Stimulated activated CD4-positive, alpha-beta T cell treated with anti-CD3 and anti-CD28 coated beads, Interleukin-12 subunit alpha, Interleukin-12 subunit beta, amount 100 ng/mL, for 24 hours (primary cell): ENCODE measurements at places on chromosomes 4 and X.

GRCh38 chrX:96689991-96690390, 5.3 kb downstream of the DIAPH2 start:
- DNase-seq = no peak

DNA sequence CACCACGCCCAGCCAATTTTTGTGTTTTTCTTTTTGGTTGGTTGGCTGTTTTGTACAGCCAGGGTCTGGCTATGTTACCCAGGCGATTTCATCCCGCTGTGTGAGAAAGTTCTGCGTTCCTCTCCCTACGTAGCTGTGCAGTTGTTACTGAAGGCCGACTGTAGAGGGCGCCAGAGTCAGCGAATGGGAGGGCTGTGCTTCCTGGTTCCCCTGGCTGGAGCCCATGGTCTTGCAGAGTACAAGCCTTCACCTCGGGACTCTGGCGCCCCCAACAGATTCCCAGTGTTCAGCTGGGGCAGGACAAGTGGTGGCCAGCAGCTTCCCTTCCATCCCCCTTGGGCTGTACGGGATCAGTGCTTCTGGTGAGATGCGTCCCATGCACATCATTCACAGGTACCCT, 5.6 kb upstream of the CT45A1 start:
- DNase-seq = no peak

- no peak for DNase-seq
These were observed 57.0 kb upstream of the ARSJ start for GRCh38 chr4:114036426-114036825.

DNA sequence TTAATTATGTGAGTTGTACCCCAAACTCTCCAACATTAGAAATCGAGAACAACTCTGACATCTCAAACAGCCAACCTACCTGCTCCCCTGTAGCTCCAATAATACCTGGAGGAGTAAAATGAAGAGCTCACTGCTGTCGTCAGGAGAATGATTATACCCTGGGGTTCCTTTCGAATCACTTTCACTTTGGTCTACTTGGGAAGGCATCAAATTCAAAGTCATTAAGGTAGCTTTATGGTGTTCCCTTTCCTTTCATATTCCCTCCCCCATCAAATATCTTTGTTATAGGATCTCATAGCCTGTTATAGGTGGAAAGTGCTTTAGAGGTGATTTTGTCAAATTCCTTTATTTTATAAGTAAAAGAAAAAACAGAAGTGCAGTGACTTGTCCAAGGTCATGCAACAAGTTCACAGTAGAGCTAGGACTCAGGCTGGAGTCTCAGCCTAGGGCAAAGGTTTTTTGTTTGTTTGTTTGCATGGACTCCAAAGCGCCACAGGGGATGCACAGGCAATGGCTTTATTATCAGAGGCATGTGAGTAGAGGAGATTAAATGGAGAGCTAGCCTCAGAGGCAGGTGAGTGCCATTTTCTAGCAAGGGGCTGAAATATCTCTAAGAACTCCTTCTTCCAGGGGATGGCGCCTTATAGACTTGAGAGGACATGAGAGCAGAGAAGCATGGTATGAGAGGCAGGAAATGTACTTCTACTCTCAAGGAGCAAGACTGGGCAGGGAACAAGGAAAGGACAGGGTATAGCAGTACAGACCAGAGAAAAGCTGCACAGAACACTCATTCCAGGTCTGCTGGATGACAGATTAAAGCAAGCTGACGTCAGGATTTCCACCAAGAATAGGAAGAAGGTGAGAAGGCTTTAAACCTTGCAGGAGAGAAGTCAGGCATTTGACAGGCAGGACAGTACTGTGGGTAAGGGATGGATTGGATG, 262.1 kb upstream of the GPC4 start:
- DNase-seq = no peak

DNA sequence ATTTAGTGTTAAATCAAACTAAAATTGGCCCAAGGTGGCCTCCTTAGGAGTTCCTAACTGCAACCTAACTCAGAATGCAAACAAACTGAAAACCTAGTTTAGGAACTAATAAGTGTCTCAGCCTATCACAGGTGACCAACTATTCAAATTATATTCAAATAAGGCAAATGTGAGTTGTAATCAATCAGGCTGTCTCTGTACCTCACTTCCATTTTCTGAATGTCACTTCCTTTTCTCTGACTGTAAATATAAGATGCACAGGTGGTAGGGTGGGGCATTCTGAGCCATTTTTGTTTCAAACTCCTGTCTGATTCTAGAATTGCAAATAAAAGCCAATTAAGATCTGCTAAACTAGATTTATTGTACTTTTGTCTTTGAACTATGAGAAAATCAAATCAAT, 401.5 kb downstream of the PPP3CA start:
- DNase-seq = no peak

- no peak for DNase-seq
These were observed 178.7 kb upstream of the FAT1 start for GRCh38 chr4:186902361-186902760.

GRCh38 chr4:48853604-48854394, 22.9 kb downstream of the OCIAD1 start:
- no peak for DNase-seq

DNA sequence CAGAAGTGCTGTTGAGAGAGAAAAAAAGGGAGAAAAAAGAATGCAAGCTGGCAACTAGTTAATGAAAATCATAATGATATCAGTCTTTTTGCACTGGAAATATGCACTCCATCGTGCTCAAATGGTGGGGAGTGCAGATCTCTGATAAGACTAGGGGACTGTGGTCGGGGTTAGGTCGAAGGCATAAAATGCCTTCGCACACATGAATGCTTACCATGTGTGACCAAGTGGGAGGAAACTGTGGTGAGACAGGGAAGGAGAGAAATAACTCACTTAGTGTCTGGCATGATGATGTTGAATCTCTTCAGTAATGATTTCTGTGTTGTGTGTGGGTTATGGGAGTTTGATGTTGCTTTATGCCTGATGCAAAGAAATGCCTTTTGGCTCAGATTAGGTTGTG, 358.9 kb downstream of the FBXO8 start:
- no peak for DNase-seq

DNA sequence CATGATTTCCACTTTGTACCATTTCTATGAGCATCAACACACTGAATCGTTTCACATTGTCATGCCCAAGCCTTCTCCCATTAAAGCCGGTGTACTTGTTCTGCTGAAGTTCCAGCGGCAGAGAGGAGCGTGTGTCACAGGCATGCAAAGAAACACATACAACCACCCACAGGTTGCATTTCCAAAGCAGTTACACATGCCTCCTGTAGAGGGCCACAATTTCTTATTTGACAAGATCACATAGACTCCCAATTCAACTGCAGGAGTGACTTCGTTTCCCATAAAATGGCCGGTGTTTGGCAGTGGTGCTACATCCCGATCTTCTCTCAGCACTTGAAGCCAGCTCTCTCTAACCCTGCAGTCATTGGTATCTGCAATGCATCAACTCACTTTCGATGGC, 992.6 kb downstream of the NLGN4X start:
- no peak for DNase-seq

GRCh38 chr4:170497112-170497511, 407.4 kb upstream of the AADAT start:
- DNase-seq = no peak

DNA sequence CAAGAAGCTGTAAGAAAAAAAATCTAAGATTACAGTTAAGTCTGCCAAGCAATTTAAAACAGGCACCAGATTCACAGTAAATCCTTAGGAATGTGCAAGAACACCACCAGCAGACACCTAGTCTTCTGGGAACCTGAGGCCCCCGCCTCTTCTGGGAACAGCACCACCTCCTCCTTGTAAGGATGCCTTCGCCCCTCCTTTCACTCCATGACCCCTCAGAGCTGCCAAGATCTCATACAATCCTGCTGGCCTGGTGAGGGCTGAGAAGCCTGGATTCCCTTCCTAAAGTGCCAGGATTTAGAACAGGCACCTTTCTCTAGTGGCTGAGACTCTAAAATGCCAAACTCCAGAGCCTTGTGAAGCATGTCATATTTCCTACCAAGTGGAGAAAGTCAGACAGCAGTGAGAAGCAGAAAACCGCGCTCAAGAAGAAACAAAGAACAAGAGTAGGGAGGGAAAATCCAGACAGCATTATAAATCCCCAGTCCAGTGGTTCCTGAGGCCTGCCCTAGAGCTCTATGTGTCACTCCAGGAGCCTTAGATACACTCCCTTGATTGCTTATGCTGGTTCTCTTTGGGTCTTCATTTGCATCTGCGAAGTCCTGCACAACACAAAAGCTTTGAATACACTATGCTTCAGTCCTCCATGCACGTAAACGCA, 166.4 kb downstream of the TSPAN5 start:
- DNase-seq = no peak

- no peak for DNase-seq
These were observed 23.3 kb downstream of the UCHL1 start for GRCh38 chr4:41280010-41280409.

- DNase-seq = no peak
These were observed 28.8 kb downstream of the LRIT3 start for GRCh38 chr4:109876634-109877265.

DNA sequence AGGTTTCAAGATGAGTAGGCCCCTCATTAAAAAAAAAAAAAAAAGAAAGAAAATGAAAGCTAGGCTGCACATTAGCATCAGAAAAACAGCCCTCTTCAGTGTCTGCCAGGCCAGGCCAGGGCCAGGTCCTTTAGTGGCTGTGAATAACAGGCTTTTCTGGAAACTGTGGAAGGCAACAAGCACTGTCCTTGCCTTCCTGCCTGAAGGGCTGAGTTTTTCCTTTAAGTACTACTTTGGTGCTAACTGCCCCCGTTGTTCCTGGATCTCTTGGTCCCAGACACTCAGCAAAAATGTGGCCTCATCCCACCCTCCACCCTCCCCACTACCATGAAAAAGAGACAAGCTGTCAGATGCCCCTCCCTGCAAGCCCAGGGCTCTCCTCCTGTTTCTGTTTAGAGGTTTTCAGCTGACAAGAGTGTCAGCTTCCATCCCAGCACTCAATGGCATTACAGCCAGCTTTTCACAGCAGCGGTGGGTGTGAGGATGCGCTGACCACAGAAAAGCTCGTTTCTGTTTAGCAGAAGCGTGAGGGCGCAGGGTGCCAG, 174.2 kb downstream of the NHS start:
- DNase-seq = no peak

DNA sequence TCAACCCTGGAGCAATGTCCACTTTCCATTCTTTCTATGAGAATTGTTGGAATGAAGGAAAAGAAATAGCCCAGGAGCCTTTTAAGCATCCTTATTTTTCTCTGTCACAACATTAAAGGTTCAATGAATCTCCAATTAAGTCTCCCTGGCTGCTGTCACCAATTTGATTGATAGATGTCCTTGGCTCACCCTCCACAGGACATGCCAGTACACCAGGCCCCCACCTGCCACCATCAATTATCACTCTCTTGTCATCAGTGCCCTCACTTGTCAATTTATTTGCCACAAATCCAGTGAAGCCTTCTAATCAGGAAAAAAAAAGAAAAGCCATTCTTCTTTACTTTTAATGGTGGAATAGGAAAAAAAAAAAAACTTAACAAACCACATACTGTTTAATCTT, 453.6 kb downstream of the CENPC start:
- DNase-seq = no peak

GRCh38 chr4:53015681-53016080, 153.6 kb downstream of the RASL11B start:
- DNase-seq = no peak

- DNase-seq = no peak
These were observed 73.7 kb downstream of the BEND2 start for GRCh38 chrX:18146954-18147353.

- no peak for DNase-seq
These were observed 82.4 kb upstream of the NAF1 start for GRCh38 chr4:163249042-163249441.

DNA sequence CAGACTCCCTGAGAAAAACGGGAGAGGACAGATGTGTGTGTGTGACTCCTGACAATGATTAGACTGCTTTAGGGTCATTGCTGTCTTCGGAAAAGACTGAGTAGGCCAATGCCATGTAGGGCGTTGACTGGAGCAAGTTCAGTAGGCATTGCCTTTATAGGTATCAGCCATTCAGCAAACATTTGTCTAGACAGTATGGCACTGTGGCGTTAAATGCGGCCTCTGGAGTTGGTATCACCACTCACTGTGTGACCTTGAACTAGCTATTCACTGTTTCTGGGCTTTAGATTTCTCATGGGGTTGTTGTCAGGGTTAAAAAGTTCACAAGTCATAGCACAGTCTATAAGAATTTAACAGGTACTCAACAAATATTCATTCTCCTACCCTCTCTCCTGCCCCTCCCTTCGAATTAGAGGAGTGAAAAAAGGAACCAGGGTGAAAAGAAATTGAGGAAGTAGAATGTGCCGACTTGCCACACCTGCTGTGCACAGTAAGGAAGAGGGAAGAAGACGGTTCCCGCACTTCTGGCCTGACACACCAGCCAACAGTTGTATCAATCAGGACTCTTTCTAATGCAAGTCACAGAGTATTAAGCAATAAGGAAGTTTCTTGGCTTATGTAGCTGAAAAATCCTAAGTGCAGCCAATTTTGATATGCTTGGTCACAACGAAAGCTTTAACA, 83.2 kb upstream of the PLAC8 start:
- no peak for DNase-seq

GRCh38 chr4:73583666-73584065, 36.6 kb downstream of the RASSF6 start:
- no peak for DNase-seq

GRCh38 chrX:17459661-17460060, 84.7 kb downstream of the NHS start:
- DNase-seq = no peak

GRCh38 chr4:40628888-40629287, 776 bp downstream of the RBM47 start:
- DNase-seq = no peak

GRCh38 chr4:176635372-176636261, 157.1 kb downstream of the VEGFC start:
- no peak for DNase-seq

DNA sequence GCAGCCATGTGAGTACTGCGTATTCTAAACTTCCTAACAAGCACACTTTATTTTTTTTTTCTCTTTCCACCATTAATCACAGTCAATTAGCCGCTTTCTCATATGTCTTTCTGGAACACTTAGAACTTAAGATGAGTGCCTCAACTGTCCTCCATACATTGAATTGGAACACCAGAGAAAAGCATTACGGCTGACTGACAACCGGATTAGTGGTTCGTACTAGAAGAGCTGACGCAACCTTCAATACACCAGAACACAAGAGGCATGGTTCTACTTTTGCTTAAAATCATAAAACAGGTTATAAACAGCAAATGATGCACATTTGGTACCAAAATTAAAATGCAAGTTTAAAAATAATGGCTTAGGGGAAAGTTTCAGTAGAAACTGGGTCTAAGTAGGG, 3.3 kb downstream of the TMEM47 start:
- DNase-seq = no peak

- DNase-seq = no peak
These were observed 55.8 kb downstream of the IL1RAPL2 start for GRCh38 chrX:104621781-104622180.

DNA sequence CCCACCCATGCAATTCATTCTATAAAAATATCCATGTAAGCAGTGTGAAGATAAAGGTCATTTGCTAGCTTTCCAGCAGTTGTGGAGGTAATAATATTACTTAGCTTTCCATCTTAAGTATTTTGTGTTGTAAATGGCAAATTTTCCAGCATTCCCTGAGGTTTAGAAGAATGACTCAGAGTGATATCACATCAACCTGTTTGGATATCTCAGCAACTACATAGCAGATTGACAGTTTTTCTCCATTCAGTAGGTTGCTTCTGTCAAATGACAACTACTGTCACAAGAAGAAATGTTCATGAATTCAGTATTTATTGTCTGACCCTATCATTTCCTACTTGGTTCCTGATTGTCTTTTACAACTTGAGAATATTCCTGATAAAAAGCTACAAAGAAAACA, 434.9 kb upstream of the GALNTL6 start:
- no peak for DNase-seq

- no peak for DNase-seq
These were observed 8.3 kb upstream of the SPON2 start for GRCh38 chr4:1180663-1181062.

- no peak for DNase-seq
These were observed 18.7 kb downstream of the ZFYVE28 start for GRCh38 chr4:2399631-2400190.
